ENCODE measurements at places on chromosomes 13 and 19.

DNA sequence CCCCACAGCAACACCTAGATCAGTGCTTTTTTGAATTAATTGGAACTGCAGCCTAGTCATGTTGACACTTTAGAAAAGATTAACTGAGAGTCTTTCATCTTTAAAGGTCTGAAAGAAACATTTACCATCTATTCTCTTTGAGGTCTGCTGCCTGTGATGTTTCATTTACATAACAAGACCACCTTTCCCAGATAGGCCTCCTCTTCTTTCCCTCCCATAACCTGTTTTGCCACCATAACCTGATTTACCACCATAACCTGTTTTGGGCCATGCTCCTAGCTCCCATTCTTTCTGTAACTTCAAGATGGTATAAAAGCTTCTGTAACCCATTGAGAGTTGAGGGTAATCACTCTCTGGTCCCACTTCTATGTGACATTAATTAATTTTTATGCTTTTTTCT, 320.8 kb downstream of the PCDH20 start:
- no peak overlapping the region for H3K27ac ChIP-seq
- H3K4me3 ChIP-seq = no peak overlapping the region
- no peaks in the 10 kb centered on the region for H3K36me3 ChIP-seq
- no peaks in the 10 kb centered on the region for H3K27me3 ChIP-seq
- no peaks in the 10 kb centered on the region for H3K4me1 ChIP-seq

DNA sequence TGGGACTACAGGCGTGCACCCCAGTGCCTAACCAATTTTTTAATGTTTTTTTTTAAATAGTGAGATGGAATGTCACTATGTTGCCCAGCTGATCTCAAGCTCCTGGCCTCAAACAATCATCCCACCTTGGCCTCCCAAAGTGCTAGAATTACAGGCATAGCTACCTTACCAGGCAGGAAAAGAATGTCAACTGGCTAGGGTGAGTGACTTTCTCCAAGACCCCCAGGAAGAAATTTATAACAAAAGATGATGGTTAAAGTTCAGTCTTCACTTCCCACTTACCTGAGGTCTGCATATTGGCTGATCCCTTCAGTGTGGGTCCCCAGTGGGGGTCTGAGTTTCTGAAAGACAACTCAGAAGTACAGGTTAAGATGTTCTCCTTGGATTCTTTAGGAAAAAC, 893.0 kb downstream of the UQCRFS1 start:
- H3K27me3 ChIP-seq = no peaks in the 10 kb centered on the region
- DNase-seq = no peak

DNA sequence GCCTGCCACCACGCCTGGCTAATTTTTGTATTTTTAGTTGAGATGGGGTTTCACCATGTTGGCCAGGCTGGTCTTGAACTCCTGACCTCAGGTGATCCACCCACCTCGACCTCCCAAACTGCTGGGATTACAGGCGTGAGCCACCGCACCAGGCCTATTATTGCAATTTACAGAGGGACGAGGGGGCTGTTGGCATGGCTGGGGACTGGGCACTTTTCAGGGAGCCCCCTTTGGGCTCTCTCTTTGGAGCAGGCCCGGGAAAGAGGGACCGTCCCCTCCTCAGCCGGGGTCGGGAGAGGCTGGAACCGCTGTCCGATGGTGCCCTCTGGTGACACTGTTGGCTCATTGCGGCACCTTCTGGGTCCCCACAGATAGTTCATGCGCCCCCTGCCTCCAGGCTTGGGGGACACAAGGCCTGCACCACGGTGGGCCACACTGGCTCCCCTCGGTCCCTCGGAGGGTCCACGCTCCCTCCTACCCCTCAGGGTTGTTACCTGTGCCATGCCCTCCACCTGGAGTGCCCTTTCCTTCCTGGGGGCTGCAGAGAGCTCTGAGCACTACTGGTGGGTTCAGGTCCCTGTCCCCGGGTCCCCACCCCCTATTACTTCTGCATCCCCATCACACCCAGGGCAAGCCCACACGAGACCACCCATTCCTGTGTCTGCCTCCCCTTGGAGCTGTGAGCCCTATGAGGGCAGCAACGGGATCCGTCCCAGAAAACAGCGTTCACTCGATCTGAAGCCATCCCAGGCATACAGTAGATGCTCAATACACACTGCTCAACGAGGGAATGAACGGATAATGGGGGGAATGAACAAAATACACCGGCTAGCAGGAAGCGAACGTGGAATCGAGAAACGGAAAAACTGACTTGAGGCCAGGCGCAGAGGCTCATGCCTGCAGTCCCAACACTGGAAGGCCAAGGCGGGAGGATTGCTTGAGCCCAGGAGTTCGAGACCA, 12.5 kb downstream of the FEM1A start:
- peak overlapping the region; percentile 24 for H3K4me3 ChIP-seq
- no peaks in the 10 kb centered on the region for H3K36me3 ChIP-seq
- no peaks in the 10 kb centered on the region for H3K27me3 ChIP-seq
- peak; percentile 72 for DNase-seq

GRCh38 chr19:810883-811489, 10.8 kb downstream of the PLPPR3 start:
- peaks cover 53% of the 10 kb centered on the region for H3K36me3 ChIP-seq
- DNase-seq = no peak
- no peak overlapping the region for H3K4me3 ChIP-seq
- peak overlapping the region; percentile 53 for H3K27ac ChIP-seq
- H3K4me1 ChIP-seq = no peaks in the 10 kb centered on the region

DNA sequence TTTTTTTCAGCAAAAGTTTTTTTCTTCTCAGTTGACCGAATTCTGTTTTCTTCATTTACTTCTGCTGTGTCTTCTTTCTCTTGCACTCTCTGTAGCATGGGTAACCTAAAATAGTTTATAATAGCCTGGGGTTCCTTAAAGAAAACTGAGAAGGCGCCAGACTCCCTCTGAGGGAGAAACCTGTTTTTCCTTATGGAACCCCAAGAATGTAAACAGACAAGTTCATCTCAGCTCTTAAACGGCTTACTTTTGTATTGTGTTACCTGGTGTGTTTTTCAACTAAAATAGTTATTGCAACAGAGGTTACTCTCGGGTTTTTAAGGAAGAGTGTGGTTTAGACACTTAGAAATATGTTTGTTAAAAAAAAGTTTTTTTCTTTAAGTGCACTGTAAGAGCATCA, 23.8 kb upstream of the TM9SF2 start:
- H3K27me3 ChIP-seq = no peaks in the 10 kb centered on the region
- DNase-seq = no peak
- no peaks in the 10 kb centered on the region for H3K4me1 ChIP-seq
- H3K4me3 ChIP-seq = no peak overlapping the region
